Muscle of back (tissue), 13 donors: ENCODE measurements at places on chromosomes 16 and 17. TPM values are rescaled to one million over a fixed set of nuclear protein-coding genes. Genes with fewer than 3 reads are reported as not detected.

GRCh38 chr17:4175921-4176807, 33.2 kb downstream of the CYB5D2 start:
- no peak for DNase-seq

DNA sequence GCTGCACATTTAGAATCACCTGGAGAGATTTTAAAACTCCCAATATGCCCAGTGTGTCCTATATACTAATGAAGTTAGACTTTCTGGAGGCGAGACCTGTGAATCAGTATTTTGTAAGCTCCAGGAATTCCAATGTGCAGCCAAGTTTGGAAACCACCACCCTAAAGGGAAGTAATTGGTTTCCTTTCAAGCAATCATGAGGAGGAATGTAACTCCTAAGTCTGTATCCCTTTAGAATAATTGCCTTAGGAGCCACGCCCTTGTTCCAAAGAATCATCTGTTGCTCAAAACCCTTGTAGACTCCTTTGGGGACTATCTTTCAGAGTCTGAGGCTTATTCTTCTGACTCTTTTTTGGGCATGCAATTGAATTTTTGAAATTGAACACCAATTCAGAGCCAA, 84.4 kb downstream of the DNAH9 start:
- DNase-seq: peak; percentile 6

- DNase-seq: no peak
Observed at GRCh38 chr16:58187665-58188421, 10.1 kb downstream of the CSNK2A2 start.

GRCh38 chr17:81583589-81584342, 31.6 kb upstream of the FAAP100 start:
- DNase-seq: no peak

DNA sequence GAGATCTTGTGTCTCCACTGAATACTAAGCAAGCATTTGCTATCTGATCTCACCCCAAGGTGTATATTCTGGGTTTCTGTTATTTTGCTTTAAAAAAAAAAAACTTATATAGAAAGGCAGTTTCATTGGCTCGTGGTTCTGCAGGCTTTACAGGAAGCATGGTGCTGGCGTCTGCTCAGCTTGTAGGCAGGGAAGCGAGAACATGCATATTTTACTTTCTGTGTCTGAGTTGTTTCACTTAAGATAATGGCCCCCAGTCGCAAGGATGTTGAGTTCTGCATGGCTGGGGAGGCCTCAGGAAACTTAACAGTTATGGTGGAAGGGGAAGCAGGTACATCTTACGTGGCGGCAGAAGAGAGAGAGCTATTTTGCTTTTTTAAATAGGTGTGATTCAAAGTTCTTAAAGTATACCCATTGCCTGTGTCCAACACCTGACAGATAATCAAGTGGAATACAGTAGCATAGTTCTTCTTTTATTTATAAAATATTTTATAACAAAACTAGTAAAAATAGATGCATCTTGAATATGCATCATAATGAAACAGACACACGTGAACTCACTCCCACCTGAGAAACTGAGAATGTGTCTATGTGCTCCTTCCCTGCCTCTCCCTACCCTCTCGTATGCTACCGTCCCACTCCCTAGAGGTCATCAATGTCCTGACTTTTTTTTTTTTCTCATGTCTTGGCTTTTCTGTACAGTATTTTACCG, 15.4 kb upstream of the ARHGAP17 start:
- DNase-seq: no peak

- DNase-seq: no peak
Observed at GRCh38 chr16:89785523-89786155, 30.8 kb downstream of the FANCA start.

GRCh38 chr17:64783031-64783461, 120.9 kb upstream of the SMURF2 start:
- DNase-seq: no peak

DNA sequence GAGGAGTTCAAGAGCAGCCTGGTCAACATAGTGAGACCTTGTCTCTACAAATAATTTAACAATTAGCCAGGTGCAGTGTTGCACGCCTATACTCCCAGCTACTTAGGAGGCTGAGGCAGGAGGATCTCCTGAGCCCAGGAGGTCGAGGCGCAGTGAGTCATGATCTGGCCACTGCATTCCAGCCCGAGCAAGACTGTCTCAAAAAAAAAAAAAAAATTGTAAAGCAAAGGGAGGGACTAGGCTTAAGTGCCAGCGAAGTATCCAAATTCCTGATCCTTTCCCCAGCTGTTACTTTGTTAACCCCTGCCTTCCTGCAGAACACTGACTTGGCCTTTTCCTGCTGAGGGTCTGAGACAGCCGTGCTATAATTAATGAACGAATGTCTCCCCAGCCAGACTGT, 2.7 kb downstream of the GDPD3 start:
- DNase-seq: no peak

- DNase-seq: no peak
Observed at GRCh38 chr16:84341528-84342295, 26.6 kb upstream of the ATP2C2 start.

- no peak for DNase-seq
Observed at GRCh38 chr16:68731637-68732036, 5.5 kb upstream of the CDH1 start.

GRCh38 chr16:12110361-12111107, 134.0 kb downstream of the SNX29 start:
- DNase-seq: no peak

GRCh38 chr16:23538919-23539278, 18.3 kb downstream of the EARS2 start:
- DNase-seq: no peak

DNA sequence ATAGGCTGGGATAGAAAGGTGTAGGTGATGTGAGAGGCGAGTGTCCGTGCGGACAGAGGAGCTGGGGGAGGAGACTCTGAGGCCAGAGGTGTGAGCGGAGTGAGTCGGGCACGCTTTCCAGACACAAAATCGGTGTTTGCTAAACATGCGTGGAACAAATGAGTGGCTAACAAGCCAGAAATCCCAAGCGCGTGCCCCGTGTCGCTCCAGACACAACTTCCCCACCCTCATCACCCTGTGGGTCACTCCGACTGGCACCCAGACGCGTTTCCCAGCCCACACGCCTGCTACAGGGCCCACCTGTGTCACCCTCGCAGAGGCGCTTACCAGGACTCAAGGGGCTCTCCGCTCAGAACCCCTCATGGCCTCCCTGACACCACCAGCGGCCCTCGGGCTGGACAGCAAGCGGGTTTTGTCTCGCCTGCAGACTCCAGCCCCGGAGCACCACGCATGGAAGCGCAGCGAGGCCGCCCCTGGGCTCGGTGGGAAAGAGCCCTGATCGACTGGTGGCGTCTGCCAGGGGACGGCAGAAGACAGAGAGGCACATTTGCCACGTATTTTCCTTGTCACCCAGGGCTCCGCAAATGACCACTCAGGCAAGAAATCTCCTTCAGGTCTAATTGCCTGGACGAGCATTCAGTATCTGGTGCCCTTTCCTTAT, 6.0 kb upstream of the RPH3AL start:
- no peak for DNase-seq

- no peak for DNase-seq
Observed at GRCh38 chr16:25747160-25747758, 55.5 kb downstream of the HS3ST4 start.

- no peak for DNase-seq
Observed at GRCh38 chr16:10831894-10832886, 13.6 kb upstream of the TVP23A start.

- no peak for DNase-seq
Observed at GRCh38 chr16:57791893-57792461, 10.3 kb downstream of the KIFC3 start.

GRCh38 chr16:88770461-88771293, 14.3 kb downstream of the PIEZO1 start:
- DNase-seq: no peak

GRCh38 chr16:48295488-48296281, 48.3 kb upstream of the ABCC11 start:
- DNase-seq: no peak

DNA sequence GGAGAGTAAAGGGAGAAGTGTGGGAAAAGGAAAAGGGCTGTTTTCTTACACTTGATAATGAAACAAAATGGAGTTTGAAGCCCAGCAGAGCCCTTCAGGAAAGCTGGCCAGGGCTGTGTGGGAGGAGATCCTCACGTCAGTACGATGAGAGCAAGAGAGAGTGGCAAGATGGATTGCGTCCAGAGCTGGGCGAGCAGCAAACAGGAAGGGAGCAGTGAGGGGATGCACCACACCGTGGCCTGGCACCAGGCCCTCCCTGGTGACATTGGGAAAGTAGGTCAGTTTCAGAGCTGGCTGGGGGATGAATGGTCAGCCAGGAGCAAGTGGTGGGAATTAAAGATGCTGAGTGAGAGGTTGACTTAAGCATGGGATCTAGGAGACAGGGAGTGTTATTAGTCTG, 273.6 kb downstream of the GRIN2A start:
- DNase-seq: no peak

- no peak for DNase-seq
Observed at GRCh38 chr17:78709119-78709681, 72.9 kb downstream of the CYTH1 start.

- DNase-seq: no peak
Observed at GRCh38 chr17:18231164-18231563, 5.7 kb downstream of the LLGL1 start.

GRCh38 chr17:47119746-47120520, 69.2 kb downstream of the CDC27 start:
- DNase-seq: no peak

GRCh38 chr17:41907185-41907556, 11.6 kb downstream of the ACLY start:
- DNase-seq: peak; percentile 61

GRCh38 chr16:87330646-87331045, 13.5 kb upstream of the C16orf95 start:
- DNase-seq: no peak

DNA sequence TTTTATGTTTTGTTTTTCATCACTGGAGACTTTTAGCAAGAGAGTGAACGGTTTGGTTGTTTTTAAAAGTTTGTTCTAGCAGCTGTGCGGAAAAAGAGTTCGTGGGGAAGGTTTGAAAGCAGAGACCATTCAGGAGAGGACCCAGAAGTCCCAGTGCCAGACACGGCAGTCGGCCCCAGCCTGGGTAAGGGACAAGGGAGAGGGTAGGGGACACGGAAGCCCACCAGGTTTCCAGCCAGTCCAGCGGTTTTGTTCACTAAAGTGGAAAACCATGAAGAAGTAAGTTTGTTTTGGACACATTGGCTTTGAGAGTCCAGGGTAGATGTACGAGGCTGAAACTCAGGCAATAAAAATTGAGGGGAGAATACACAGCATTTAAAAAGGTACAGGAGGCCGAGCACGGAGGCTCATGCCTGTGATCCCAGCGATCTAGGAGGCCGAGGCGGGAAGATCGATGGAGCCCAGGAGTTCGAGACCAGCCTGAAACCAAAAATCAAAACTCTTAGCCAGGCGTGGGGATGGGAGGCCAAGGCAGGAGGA, 56.8 kb upstream of the RPH3AL start:
- DNase-seq: no peak

DNA sequence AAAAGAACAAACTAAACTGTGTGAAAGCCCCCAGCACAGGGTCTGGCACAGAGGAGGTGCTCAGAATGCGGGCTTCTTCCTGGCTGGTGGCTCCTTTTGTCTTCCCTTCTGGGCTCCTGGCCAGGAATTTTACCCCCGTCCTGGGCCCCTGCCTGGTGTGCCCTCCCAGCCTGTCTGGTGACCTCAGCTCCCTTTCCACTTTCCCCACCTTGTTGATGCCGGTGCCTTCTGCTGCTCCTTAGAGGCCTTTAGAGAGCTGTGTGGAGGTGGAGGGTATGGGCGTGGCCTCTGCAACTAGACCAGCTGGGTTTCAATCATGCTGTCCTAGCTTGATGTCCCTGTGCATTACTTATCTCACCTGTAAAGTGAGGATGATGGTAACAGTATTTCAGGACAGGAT, 16.8 kb downstream of the PIRT start:
- DNase-seq: no peak

GRCh38 chr16:89536886-89537548, 23.5 kb upstream of the RPL13 start:
- no peak for DNase-seq

GRCh38 chr17:5683241-5683640, 98.9 kb upstream of the NLRP1 start:
- DNase-seq: no peak

DNA sequence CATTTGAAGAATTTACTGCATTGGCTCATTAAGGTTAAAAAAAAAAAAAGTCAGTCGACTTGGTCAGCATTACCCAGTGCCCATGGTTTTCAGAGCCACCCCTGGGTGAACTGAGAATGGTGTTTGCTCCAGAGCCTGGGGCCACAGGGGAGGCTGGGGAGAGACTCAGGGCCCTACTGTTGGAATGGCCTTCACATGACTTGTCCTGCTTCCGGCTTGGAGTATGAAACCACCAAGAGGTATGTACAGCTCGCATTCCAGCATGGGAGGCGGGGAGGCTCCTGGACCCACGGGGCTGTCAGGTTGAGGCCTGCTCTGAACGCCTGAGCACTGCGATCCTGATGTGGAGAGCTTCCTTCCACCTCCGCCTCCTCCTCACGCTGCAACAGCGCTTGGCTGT, 36.8 kb downstream of the MSI2 start:
- no peak for DNase-seq

- no peak for DNase-seq
Observed at GRCh38 chr16:66129196-66129595, 237.3 kb upstream of the CDH5 start.

DNA sequence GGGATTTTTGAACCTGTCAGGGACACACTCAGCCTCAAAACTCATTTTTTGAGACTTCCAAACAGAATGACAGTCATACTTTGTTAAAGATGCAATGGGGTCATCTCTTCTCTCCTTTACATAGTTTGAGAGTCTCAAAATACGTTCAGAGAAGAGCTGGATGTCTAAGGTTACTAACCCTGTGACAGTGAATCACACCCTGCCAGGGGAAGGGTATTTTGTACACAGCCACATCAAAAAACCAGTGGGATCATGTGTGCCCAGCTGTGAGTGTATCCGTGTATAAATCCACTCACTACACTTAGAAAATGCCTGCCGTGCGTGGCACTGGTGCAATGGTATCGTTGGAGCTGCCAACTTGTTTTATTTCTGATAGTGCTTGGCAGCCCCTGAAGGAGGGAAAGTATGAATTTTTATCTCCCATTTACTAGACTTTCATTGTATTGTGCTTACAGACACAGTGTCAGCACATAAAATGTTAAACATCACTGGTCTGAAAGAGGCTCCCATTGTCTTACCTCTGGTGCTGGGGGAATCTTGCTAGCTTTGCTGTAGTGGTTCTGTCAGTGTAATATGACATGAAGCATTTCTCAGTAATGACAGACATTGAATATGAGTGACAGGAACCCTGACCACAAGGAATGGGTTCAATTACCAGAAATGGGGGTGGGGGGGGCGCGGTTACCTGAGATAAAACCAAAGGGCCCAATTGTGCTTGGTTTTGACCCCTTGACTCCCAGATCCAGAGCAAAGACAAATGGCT, 256.3 kb downstream of the FTO start:
- DNase-seq: no peak

KRT33A gene
- not detected for polyA plus RNA-seq

ATAD5 gene
- 3.6 TPM for polyA plus RNA-seq

MYOCD gene
- 0.72 TPM for polyA plus RNA-seq

CCDC154 gene
- 1.9 TPM for polyA plus RNA-seq

KRTAP4-3 gene
- not detected for polyA plus RNA-seq

FN3K gene
- polyA plus RNA-seq: 16.8 TPM

CSH2 gene
- polyA plus RNA-seq: 1.3 TPM

KIF2B gene
- not detected for polyA plus RNA-seq

GUCY2D gene
- not detected for polyA plus RNA-seq

HSF4 gene
- 8.6 TPM for polyA plus RNA-seq

PRAC2 gene
- polyA plus RNA-seq: not detected

FBXW10B gene
- 1.3 TPM for polyA plus RNA-seq

PROCA1 gene
- 4.5 TPM for polyA plus RNA-seq

ERN2 gene
- 0.05 TPM for polyA plus RNA-seq

PPP1R1B gene
- 1.3 TPM for polyA plus RNA-seq

ZNF385C gene
- 8.2 TPM for polyA plus RNA-seq

SEPTIN12 gene
- polyA plus RNA-seq: not detected

TOM1L1 gene
- polyA plus RNA-seq: 5.6 TPM

ZNF423 gene
- polyA plus RNA-seq: 24.7 TPM

IRX6 gene
- 0.13 TPM for polyA plus RNA-seq

ODAD4 gene
- polyA plus RNA-seq: 0.62 TPM
